Epithelial cell of proximal tubule (primary cell): ENCODE measurements at places on chromosomes 3 and 15. TPM values are rescaled to one million over a fixed set of nuclear protein-coding genes. Genes with fewer than 3 reads are reported as not detected.

- no peak for DNase-seq
Measured at GRCh38 chr3:86814918-86815655, 175.9 kb downstream of the VGLL3 start.

ASB14 gene
- total RNA-seq: not detected in 2 replicates

DNA sequence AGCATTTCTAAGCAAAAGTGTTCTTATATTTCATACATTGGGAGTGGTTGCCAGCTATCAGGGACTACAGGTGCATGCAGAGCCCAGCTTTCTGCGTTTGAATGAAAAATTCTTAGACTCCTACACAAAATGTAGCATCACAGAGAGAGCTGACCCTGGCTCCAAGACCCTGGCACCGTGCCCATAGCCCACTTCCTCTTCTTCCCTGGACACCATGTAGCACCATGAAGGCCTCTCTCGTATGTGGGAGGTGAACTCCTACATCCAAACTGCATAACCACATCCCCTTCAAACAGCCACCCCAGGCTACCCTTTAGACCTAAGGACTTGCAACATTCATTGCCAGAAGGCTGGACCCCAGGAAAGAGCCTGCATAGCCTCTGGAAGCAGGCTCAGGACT lies 35.8 kb upstream of the ATOSA start:
- no peak for DNase-seq

GRCh38 chr15:58148633-58149445 lies 10.7 kb downstream of the AQP9 start:
- DNase-seq: no peak

DNA sequence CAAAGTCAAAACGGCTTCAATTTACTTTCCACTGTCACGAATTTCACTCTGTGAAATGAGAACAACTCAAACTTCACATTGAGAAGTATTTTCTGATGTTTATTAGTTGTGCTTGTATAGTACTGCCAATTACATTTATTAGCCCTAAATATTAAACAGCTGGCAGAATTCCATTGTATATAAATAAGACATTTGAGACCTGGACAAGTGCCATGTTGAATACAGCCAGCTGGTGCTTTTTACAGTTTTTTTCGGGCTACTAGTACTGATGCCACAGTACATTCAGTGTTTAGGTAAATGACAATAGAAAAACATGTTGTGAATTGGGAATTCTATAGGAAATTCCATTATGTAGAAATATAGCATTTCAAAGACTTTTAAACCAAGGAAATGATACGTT lies 79.0 kb downstream of the EPHA3 start:
- DNase-seq: no peak

STRA6 gene
- total RNA-seq: 1.9 and 3.9 TPM in 2 replicates

DNA sequence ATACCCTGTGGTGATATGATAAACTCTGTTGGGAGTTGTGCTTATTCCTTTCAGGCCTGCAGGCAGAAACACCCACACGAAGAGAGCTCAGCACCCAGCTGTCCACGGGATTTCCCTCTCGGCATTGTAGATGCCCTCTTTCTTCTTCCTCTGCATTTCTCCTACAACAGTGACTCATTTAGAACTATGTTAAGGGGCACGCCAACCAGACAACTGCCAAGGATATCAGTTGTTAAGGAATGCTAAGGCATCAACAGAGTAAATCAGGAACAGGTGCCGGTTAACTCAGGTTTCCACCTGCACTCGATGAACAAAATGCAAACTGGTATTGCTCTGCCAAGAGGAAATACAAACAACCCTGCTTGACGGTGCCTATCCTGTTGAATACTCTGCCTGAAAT lies 270.0 kb upstream of the PEX5L start:
- DNase-seq: peak; percentile 13

DNA sequence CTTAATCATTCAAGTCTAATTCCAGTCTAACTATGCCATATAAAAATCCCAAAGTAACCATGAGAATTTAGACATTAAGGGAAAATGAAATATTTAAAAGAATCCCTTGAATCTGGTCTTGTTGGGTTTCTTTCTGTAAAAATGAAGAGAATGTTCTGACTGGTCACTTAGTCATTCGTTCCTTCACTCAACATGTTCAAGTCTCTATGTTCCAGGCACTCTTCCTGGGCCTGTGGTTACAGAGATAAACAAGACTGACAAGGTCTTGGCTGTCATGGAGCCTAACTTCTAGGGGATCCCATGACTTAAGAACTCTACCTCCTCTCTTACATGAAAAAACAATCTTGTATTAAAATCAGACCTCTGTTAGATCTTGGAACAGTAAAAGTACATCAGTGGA lies 638.6 kb upstream of the TBL1XR1 start:
- no peak for DNase-seq
